ENCODE measurements at places on chromosomes 3 and 15. TPM values are rescaled to one million over a fixed set of nuclear protein-coding genes. Genes with fewer than 3 reads are reported as not detected.

DNA sequence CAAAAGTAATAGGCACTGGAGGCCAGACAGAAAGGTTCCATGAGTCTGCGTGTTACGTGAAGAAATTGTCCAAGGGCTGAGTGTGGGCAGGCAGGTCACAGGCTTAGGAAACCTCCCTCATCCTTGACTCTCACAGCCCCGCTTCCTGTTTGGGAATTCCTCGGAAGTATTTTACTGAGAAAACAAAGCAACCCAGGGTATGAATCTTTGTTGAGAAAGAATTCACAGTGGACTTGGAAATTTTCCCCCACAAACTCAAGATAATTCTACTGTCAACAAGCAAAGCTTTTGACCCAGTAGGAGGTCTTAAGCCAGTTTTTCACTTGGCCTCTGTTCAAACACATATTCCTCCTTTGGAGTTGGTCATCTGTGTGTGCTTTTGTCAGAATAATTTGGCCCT, 377.1 kb upstream of the TPM1 start:
- no peak overlapping the region for H3K4me3 ChIP-seq
- no peak for DNase-seq
- no peaks in the 10 kb centered on the region for H3K4me1 ChIP-seq

DNA sequence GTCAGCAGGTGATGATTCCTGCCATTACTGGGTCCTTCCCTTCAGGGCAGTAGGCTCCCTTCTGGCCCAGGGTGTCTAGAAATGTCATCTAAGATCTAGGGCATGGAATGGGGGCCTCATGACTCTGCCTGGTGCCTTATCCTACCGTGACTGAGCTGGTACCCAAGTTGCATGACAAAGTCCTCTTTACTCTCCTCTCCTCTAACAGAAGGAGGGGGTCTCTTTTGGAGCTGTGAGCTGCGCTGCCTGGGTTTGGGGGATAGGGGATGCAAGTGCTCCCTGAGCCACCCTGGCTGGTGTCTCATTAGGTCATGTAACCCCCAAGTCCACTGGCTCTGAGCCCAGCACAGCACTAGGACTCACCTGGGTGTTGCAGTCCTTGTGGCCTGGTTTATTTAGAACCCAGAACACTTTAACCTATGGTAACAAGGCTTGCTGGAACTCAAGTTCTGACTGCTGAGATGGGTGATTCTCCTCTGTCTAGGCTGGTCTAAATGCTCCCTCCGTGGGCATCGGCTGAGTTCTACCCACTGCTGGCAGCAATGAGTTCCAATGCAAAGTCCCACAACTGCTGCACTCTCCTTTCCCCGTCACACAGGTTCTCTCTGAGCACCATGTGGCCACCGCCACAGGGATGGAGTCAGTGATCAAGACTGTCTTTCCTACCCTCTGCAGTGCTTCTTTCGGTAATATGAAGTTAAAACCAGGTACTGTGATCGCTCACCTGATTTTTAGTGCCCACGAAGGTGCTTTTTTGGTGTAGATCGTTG, 34.0 kb downstream of the XXYLT1 start:
- DNase-seq = peak; percentile 27
- H3K4me1 ChIP-seq = peaks cover 8% of the 10 kb centered on the region
- H3K27me3 ChIP-seq = no peaks in the 10 kb centered on the region
- no peak overlapping the region for H3K4me3 ChIP-seq

GRCh38 chr15:64636556-64636955, 138.8 kb downstream of the RBPMS2 start:
- peaks cover 15% of the 10 kb centered on the region for H3K4me1 ChIP-seq
- DNase-seq = no peak
- H3K4me3 ChIP-seq = no peak overlapping the region
- no peaks in the 10 kb centered on the region for H3K27me3 ChIP-seq

The CNTN4 gene
- polyA plus RNA-seq = 6.6 TPM

The ADAMTS7 gene
- polyA plus RNA-seq = 2.1 TPM

Measured in ovary (tissue), 10 donors.